Tibial nerve (tissue), 4 donors: ENCODE measurements at places on chromosomes 3 and 15. TPM values are rescaled to one million over a fixed set of nuclear protein-coding genes. Genes with fewer than 3 reads are reported as not detected.

CLDN1 gene
- 116 TPM for total RNA-seq

DNA sequence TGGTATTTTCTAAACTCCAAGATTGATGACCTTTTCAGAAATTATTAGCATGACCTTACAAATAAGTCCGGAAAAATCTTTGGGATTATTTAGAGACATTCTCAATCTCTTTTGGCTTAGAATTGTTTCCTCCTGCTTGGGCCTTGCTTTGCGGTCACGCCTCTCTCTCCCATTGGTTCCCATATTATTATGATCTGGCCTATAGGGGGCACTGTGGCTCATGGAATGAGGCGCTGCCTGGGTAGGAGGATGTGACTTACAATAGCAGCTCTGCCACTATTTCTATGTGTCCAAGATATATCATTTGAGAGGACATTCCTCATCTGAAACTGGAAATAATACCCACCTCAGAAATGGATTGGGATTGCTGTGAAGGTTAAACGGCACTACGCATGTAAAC lies 464.9 kb downstream of the MFSD1 start:
- H3K4me1 ChIP-seq, result no peaks in the 10 kb centered on the region
- H3K4me3 ChIP-seq, result no peak overlapping the region
- no peak overlapping the region for H3K27ac ChIP-seq
- DNase-seq, result no peak
- no peaks in the 10 kb centered on the region for H3K27me3 ChIP-seq
- H3K36me3 ChIP-seq, result no peaks in the 10 kb centered on the region

GRCh38 chr3:82103241-82103640 lies 341.8 kb upstream of the GBE1 start:
- H3K27me3 ChIP-seq, result no peaks in the 10 kb centered on the region
- no peaks in the 10 kb centered on the region for H3K4me1 ChIP-seq
- no peak overlapping the region for H3K4me3 ChIP-seq
- no peaks in the 10 kb centered on the region for H3K36me3 ChIP-seq

DNA sequence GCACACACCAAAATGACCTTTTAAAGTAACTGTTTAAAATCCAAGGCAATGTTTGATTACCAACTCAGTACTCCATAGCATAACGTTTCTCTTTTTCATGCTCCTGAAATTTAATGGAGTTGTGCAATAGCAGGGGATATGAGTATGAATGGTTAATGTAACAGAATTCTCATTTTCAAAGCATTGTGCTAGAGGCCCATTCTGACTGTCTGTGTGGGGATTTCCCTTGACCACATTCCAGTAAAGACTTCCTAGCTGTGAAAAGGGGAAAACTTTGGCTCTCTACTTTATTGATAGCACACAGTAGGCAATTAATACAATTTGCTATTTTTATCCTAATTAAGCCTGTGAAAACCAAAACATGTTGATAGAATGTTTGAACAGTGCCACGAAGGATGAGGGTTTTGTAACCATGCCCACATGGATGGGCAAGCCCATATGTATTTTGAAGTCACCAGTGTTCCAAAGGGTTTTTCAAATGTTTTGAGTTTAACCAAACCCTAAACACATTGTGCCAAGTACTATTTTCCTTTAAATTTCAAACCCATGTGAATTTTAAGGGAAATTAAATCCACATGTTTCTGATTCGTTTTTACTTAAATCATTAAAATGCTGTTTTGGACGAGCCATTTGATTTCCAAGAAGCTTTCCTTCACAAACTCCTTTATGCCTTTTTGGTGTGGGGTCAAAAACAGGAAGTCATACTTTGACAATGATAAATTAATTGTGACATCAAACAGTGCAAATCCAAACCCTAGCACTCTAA lies 261.2 kb downstream of the SHOX2 start:
- peaks cover 6% of the 10 kb centered on the region for H3K4me1 ChIP-seq
- no peak overlapping the region for H3K4me3 ChIP-seq
- no peaks in the 10 kb centered on the region for H3K27me3 ChIP-seq
- no peak overlapping the region for H3K27ac ChIP-seq
- H3K36me3 ChIP-seq, result no peaks in the 10 kb centered on the region
- DNase-seq, result no peak
